ENCODE measurements at places on chromosomes 6 and 20.

- no peak for DNase-seq
These were observed 26.4 kb downstream of the PNPLA1 start for GRCh38 chr6:36296240-36296639.

DNA sequence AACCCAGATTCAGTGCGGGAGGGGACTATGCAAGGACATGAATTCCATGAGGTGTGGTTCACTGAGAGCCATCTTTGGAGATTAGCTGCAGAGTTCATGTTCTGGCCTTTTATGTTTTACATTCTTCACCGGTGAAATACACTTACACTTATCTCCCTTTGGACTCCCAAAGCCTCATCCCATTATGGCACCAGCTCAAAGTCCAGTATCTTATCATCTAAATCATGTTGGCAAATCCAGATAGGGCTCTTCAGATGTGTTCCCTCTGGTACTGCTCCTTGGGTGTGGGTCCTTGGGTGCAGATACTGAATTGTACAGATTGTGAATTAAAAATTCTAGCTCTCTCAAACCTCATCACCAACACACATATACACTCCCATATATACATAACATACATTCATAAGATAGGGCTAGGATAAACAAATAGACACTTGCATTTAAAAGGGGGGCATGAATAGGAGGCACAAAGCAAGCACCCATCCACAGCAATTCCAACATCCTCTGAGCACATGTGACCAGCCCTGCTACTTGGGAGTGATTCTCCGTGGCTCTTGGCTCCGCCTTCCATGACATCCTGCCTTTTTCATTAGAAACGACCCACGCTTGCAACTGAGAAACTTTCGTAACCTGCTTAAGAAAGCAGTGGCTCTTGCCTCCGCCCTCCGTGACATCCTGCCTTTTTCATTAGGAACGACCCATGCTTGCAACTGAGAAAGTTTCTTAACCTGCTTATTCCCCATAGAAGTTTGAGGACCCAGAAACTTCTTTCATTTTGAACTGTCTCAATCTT, 53.6 kb upstream of the LRRC1 start:
- DNase-seq, result no peak

GRCh38 chr20:58575776-58576602, 60.8 kb upstream of the APCDD1L start:
- no peak for DNase-seq

GRCh38 chr6:158283304-158283980, 28.8 kb upstream of the TULP4 start:
- DNase-seq, result no peak

GRCh38 chr6:6783721-6784120, 195.2 kb downstream of the LY86 start:
- DNase-seq, result no peak

GRCh38 chr6:139765825-139766285, 391.4 kb upstream of the CITED2 start:
- no peak for DNase-seq

GRCh38 chr6:10030942-10031537, 383.8 kb downstream of the TFAP2A start:
- DNase-seq, result peak; percentile 20

- no peak for DNase-seq
These were observed 492.0 kb upstream of the NRSN1 start for GRCh38 chr6:23633996-23634395.

- no peak for DNase-seq
These were observed 252.8 kb upstream of the CDH4 start for GRCh38 chr20:60999250-60999649.

DNA sequence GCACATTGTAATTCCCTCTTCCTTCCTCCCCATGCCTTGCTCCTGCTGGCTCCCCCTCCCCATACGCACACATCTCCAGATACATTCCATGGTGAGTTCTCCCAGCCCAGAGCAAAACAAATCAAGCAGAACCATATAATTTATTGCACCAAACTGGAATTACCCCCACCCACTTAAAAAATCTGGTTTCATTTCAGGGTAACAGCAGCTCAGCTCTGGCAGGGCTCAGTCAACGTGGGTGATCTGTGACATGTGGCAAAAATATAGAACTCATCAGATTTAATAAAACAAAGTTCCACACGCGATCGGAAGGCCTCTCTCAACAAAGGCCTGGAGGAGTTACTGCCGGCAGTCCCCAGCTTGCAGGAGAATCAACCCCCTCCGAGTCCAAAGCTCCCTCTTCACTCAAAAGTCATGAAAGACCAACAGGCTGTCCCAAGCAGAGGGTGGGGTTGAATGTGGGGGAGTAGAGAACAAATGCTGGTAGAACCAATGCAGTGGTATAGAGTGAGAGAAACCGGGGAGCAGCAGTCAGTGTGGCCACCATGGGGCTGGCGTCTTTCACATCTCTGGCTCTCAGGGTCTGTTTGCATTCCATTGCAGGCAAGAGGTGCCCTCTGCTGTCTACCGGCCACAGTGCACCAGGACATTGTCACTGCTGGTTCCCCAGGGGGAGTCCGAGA, 323.3 kb upstream of the NT5E start:
- peak; percentile 61 for DNase-seq

DNA sequence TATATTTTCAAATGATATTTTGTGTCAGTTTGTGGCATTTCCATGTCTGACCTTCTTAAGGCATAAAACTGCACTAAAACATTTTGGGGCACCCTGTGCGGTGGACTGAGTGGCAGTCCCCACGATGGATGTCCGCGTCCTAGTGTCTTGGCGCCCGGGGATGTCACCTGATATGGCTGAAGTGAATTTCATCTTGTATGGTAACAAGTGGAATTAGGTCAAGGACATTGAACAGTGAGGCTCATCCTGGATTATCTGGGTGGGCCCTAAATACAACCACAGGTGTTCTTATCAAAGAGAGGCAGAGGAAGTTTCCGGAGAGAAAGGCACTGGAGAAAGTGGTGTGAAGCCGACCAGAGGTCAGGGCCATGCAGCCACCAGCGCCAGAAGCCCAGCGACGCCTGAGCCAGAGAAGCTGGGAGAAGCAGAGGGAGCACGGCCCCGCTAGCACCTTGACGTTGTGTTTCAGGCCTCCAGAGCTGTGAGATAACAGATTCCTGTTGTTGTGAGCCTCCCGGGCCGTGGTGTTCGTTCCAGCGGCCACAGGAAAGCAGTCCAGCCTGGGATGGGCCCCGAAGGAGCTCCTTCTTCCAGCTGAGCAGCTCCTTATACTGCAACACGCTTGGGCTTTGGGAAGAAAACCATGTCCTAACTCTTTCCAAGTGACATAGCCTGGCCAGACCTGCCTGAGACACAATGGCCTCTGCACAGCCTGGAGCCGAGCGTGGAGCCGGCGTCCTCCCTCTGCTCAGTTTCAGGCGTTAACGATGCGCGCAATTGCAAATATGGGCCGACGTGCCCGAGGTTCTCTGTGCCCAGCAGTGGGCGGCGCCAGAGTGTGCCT, 22.5 kb downstream of the THBS2 start:
- no peak for DNase-seq

DNA sequence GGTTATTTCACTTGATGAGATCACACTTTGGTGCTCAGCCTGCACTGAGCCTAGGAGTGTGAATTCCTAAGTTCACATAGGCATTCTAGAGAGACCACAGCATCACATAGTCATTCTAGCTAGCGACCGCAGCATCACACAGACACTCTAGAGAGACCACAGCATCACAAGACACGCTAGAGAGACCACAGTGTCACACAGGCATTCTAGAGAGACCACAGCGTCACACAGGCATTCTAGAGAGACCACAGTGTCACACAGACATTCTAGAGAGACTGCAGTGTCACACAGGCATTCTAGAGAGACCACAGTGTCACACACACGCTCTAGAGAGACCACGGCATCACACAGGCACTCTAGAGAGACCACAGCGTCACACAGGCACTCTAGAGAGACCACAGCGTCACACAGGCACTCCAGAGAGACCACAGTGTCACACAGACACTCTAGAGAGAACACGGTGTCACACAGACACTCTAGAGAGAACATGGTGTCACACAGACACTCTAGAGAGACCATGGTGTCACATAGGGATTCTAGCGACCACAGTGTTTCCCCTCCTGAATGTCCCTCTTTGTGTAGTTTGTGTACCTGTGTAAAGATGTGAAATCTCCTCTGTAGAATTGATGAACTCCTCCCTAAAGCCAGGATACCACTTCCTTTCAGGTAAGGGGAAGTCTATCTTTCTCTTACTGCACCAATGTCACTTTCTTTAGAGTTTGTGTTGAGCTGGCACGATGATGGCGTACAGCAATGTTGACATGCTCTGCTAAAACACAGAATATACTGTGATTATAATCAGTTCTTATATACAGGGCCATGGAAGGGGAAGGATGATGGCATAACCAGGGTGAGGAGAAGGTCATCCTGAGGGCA, 169.4 kb downstream of the ZDHHC14 start:
- DNase-seq, result no peak

DNA sequence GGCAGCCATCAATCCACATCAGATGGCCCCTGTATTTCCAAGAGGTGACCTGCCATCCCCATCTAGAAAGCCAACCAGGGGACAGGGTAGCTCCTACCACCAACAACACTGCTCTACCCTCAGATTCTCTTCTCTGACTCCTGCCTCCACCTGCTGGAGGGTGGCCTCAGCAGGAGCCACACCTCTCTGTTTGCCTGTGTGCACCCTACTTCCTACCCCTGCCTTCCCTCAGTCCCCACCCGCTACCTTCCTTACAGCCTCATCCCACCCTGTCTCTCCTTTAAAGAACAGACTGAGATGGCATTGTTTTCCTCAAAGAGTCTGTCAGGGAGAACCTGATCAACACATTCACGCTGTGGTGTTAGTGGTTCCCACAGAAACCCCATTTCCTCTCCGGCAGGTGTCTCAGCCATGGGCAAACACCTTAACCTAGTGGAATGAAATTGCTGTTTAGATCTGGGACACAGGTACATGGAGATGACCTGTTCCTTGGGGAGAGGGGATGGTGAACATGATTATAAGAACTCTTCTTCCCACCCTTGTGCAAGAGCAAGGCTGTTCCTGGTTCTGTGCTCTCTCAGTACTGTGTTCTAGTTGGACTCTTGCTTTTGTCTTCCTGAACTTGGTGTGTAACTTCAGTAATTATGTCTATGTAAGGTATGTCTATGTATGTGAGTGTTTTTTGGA, 1.8 kb downstream of the ENTPD6 start:
- no peak for DNase-seq

DNA sequence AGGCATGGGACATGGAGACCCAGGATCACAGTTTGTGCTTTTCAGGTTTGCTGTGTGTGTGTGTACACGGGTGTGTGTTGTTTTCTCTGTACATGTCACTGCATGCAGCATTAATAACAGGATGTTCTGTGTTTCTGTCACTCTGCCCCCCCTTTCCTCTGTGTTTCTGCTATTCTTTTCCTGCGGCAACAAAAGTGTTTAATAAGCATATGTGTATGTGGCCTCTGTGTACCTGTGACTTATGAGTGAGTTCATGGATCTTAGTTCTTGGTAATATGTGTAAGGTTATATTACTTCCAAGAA, 9.8 kb downstream of the SYNGAP1 start:
- no peak for DNase-seq

DNA sequence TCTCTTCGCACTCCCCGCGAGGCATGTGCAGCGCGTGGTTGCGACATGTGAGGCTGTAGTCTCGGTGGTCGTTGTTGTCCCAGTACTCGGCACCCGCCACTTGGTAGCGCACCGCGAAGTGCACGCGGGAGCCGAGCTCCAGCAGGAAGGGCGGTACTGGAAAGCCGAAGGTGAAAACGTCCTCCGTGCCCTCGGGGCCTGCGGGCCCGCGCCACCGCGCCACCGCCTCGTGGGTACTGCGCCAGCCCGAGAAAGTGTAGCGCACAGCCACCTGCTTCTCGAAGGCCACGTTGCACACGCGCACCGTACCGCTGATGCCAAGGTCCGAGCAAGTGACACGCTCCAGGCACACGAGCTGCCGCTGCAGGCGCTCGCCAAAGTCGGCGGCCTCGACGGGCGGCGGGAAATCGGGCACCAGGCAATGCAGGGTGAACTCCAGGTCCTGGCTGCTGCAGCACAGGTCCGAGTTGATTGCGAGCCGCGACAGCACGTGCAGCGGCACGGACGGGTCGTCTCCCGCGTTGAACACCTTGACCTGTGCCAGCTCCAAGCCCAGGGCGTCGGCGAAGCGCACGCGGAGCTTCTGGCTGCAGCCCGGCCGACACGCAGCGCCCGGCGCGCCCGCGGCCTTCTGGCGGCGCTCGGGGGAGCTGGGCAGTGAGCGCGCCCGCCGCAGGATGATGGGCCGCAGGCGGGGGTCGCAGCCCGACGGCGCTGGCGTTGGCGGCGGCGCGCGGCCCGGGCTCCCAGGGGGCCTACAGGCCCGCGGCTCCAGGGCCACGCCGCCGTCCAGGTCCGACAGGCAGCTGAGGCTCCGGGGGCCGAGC, 840 bp downstream of the PPP1R3D start:
- DNase-seq, result no peak

DNA sequence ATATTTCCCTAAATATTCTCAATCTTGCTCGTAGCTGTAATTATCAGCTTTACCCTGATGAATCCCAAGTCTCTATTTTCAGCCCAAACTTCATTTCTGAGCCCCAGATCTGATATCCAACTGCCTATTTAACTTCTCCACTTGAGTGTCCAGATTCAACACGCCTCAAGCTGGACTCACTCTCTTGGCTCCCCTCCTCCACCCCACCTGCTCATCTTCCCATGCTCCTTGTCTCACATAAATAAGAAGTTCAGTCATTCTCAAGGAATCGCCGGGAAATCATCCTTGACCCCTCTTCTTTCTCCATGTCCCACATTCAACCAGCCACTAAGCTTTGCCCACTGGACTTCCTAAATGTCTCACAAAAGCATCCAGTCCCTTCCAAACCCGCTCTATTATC, 89.9 kb upstream of the STMND1 start:
- no peak for DNase-seq

DNA sequence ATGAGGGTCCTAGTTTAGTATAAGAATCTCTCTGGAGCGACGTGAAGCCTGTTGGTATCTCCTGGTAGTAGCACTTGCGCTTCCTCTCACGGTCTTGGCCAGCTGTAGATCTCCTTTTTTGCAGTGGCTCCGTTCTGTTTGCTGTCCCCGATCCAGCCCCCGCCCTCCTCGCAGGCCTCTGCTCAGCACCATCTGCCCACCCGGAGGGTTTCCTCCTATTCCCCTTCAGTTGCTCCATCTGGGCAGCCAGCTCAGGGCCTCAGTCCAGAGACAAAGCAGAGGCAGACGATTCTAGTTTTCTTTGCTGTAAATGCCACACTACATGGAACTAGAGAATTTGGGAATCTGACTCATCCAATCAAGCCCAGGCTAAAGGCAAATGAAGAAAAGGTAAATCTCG, 126.6 kb downstream of the TIAM2 start:
- no peak for DNase-seq

DNA sequence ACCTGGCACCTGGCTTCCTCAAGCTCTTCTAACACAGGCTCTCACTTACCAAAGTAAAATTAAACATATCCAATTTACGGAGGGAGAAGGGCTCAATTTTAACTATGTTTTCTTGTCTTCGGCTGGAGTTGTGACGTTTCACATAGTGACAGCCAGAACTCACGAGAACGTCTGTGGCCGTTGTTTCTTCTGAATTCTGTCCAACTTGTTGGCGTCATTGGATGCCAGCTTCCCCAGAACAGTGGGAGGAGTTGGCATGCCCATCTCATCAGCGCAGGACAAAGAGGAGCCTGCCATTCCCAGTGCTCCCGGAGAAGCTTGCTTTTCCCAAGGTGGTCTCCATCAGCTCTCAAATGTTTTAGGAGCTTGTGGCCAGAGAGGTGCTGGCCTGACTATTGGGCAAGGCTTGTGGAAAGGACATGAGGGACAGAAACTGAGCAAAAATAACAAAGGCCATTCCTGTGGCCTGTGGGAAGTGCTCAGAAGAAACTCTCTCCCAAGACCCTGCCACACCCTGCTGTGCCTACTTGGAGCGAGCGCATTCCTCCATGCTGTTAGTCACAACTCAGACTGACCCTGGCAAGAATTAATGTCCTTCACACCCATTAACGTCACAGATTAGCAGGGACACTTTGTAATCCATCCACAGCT, 265.4 kb upstream of the CDH4 start:
- DNase-seq, result no peak

All from iPS DF 6.9 (cell line).